T-helper 22 cell (primary cell): ENCODE measurements at places on chromosomes 6 and 20.

- DNase-seq = no peak
Observed at GRCh38 chr6:147106759-147107401, 97.3 kb upstream of the STXBP5 start.

DNA sequence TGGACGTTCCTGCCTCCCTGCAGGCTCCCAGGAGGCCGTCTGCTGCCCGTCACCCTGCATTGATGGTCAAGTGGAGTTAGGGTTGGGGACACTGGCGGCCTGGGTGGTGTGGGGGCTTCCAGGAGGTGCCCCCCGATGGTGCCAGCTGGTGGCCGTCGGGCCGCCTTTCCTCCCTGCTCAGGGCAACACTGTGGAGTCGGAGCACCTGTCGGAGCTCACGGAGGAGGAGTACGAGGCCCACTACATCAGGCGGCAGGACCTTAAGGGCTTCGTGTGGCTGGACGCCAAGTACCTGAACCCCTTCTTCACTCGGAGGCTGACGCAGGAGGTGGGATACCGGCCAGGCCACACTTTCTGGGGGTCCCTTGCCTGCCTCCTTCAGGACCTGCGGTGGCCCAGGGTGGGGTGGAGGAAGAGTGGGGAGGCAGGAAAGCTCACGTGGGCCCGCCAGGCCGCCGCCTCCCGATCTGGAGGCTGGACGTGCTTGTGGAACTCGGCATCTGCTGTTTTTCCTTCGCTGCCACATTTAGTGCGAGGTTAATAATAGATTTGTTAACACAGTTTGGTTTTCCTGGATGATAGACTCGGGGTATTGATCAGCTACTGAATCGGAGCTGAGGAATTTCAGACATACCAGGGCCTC is 28.6 kb downstream of the SPATA2 start:
- DNase-seq = no peak

DNA sequence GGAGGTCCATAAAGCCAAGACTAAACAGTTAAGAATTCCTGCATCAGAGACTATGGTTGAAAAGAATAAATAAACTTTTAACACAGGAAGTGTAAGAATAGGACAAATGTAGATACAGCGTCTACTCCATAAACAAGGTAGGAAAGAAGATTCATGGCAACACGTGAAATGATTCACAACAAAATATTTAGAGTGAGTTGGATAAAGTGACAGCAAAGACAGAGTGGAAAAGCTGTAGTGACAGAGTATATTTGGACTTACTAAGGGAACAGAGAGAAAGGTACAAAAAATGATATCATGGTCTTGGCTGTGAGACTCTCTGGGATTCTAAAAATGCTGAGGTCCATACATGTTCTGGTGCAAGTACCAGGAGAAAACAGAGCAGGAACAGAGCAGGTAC is 21.9 kb upstream of the KIAA0408 start:
- DNase-seq = no peak

- no peak for DNase-seq
Observed at GRCh38 chr6:112062966-112063365, 9.1 kb downstream of the CCN6 start.

GRCh38 chr20:10402938-10403608 is 30.9 kb downstream of the MKKS start:
- DNase-seq = no peak

DNA sequence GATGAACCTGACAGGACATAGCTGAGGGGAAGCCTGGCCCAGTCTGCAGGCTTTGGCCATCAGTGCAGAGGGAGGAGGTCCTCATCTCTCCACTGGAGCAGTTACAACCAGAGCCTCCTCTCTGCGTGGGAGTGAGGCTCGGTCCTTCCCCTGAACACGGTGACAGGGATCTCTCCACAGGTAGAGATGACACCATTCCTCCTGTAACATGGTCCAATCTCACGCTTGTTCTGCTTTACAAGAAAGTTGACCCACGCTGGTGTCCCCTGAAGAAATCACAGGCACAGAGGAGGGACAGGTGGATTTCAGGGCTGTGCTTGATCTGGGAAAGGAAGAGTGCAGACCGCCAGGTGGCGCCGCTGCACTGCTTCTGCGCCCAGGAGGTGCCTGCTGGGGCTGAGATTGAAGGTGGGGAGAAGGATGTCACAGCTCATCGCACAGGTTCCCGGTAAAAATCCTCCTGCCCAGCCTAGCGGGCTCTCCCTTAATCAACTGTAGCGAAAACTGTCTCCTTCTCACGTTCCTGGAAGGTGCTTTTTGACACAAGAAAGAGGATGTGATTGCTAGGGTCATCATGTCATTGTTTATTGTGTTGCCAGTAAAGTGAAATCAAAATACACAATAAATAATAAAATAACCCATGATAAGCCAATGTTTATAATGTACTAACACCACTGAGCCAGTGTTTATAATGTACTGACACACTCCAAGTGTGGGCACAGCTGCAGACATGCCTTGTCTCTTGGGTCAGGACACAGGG is 20.4 kb downstream of the HLA-G start:
- peak; percentile 54 for DNase-seq

- peak; percentile 45 for DNase-seq
Observed at GRCh38 chr20:46013829-46014516, 5.3 kb downstream of the MMP9 start.

DNA sequence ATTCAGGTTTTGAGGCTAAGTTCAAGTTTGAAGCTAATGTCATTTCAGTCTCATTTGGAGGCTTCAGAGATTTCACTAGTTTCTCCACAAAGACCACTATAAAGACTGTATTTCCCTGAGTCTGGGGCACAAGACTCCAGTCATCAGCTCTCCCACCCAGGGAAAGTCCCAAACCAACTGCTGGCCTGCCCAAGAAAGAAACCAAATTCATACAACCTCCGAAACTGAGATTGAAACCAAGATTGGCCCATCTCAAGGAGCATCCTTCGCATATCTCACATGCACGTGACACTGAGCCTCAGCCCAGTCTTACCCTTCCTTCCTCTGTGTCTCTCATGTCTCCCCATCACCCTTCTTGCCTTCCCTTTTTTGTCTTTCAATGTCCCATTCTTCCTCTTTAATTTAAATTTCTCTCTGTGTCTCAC is 3.5 kb upstream of the LTA start:
- peak; percentile 80 for DNase-seq

- DNase-seq = no peak
Observed at GRCh38 chr20:12074111-12074655, 156.5 kb downstream of the BTBD3 start.

- no peak for DNase-seq
Observed at GRCh38 chr6:1525364-1526038, 84.2 kb upstream of the FOXC1 start.

- no peak for DNase-seq
Observed at GRCh38 chr6:27883136-27883535, 29.1 kb downstream of the OR2B2 start.

- no peak for DNase-seq
Observed at GRCh38 chr6:36217188-36217587, 20.6 kb downstream of the BRPF3 start.

- no peak for DNase-seq
Observed at GRCh38 chr20:35180266-35180665, 8.4 kb downstream of the PROCR start.
